ENCODE measurements at places on chromosomes 16 and 17.

GRCh38 chr17:5942687-5943086, 127.5 kb upstream of the WSCD1 start:
- no peak for DNase-seq

- DNase-seq = no peak
These were observed 33.2 kb downstream of the ACTG1 start for GRCh38 chr17:81479175-81480071.

GRCh38 chr17:40106760-40107521, 6.6 kb upstream of the NR1D1 start:
- DNase-seq = no peak

- DNase-seq = no peak
These were observed 748 bp downstream of the ATF7IP2 start for GRCh38 chr16:10386517-10387100.

- no peak for DNase-seq
These were observed 94.6 kb upstream of the TBX2 start for GRCh38 chr17:61305024-61305423.

- no peak for DNase-seq
These were observed 43.2 kb downstream of the CLEC16A start for GRCh38 chr16:10987361-10988163.
